IMR-90 (cell line): ENCODE measurements at places on chromosomes 16 and 17.

DNA sequence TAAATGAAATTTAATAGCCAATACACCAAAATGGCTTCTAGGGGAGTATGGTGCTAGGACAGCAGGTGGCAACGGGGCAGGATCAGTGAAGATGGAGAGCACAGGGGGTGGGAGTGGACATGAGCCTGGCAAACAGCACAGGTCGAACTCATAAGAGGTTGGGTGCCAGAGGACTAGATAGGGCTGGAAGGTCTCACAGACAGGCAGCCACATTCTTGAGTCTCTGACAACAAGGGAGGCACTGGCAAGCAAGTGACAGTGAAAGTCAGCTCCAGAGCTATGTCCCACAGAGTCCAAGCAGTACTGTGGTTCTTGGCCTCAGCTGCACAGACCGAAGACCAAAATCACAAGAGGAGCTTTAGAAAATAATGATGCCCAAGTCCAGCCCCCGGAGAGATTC is 61.2 kb downstream of the USP31 start:
- DNase-seq, result no peak

- peak; percentile 47 for DNase-seq
Measured at GRCh38 chr17:34981538-34982241, 1.4 kb downstream of the LIG3 start.

GRCh38 chr17:69326377-69327059 is 415 bp downstream of the ABCA5 start:
- peak; percentile 26 for DNase-seq

- no peak for DNase-seq
Measured at GRCh38 chr17:55441544-55441943, 19.9 kb upstream of the MMD start.

DNA sequence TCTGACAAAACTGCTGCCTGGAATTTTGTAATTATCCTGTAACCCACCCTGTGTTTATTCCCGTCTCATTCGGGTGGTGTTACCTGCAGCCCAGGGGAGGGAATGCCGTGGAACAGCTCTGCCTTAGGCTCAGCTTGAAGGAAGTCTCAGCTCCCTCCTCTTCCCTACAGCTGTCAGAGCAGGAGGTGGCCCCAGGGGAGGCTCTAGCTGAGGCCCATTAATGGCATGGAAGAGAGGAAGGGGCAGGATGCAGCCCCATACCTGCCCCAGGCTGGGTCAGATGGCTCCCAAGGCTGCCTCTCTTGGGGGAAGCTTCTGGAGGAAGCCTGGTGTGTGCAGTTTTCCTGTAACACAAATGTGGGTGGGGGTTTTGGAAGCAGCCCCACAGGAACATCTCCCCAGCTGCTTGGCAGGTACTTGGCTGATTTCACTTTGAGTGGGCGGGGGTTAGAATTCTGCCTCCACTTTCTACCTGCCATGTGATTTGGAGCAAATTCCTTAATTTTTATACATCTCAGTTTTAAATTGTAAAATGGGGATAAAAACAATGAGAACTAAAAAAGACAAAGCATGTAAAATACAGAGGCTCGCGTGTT is 103.9 kb downstream of the MGAT5B start:
- DNase-seq, result no peak

- DNase-seq, result no peak
Measured at GRCh38 chr16:14215941-14216340, 144.8 kb downstream of the MRTFB start.

GRCh38 chr17:1244606-1245012 is 25.6 kb upstream of the BHLHA9 start:
- peak; percentile 33 for DNase-seq

GRCh38 chr16:3995001-3995400 is 114.5 kb upstream of the CREBBP start:
- no peak for DNase-seq

- peak; percentile 54 for DNase-seq
Measured at GRCh38 chr16:55515111-55515510, 6.2 kb downstream of the LPCAT2 start.

- DNase-seq, result no peak
Measured at GRCh38 chr16:49994006-49994405, 31.0 kb upstream of the CNEP1R1 start.

GRCh38 chr16:77793417-77793816 is 5.1 kb downstream of the VAT1L start:
- DNase-seq, result no peak

DNA sequence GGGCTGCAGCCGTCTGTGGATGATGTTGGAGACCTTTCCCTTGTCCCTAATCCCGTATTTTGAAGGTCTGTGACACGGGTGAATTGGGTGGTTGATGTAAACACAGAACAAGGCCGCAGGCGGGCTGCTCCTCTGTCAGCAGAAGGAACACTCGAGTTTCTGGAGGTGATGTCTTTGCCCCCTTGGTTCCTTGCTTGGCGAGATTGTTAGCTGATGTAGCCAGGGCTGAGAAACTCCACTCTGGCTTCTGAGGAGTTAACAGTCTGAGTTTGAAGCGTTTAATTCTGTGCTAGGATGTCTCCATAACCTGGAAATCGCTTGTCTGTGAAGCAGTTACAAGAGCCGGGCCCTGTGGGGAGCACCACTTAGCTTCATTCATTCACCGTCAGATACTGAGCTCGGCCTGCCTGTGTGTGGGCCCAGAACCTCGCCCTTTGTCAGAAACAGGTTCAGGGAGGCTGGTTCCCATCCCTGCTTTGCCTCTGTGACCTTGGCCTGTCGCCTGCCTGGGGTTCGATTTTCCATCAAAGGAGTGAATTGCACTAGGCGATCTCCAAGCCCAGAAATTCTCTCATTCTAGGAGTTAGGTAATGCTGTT is 1.3 kb downstream of the MAPK8IP3 start:
- peak; percentile 40 for DNase-seq
